ENCODE measurements at places on chromosomes 4 and X.

DNA sequence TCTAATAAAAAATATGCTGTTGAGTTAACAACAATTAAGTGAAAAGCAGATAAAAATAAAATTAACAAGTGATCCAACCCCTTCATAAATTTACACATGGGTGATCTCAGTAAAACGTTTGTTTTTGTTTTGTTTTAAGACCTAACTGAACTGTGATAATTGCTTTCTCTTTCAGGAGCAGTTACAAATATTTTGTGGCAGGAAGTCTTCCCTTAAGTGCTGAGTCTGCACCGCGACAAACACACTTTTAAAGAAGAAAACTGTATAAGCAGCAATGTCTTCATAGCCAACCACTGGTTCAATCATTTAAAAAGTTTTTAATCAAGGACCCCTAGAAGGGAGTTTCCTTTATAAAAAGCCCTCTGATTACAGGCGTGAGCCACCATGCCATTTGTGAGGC, 53.7 kb upstream of the NFKB1 start:
- DNase-seq: no peak

DNA sequence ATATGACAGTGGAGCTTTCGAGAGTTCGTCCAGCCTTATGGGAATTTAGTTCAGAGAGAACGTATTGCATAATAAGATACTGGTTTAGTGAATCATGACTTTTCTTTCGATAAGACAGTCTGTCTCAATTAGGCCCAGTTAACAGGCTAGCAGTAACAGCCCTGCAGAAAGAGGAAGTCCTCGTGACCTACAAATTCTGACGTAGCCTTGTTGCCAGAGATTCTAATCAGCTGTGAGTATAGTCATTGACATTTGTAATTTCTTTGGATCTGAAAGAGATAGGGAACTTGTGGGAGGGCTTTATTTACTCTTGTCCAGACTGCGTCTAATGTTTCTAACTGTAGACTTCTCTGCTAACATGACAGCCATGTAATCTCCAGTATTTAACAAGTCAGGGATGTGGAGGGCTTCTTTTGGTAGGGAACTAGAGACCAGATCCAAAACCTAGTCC, 15.8 kb downstream of the ART3 start:
- no peak for DNase-seq

DNA sequence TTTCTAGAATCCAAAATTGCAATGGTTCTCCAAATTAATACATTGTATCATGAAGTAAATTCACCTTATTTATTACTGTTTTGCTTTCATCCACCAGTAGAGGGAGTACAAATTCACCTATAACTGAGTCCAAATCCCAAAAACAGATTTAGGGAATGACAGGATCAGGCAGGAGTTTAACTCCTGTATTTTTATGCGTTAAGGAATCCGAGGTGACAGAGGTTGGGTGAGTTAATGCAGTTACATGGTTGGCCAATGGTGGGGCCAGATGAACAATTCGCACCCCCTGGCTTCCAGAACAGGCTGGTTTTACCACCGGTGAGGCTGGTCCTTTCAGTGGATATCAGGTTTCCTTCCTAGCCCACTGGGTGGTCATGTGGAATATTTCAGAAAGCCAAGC, 82.4 kb downstream of the MTNR1A start:
- no peak for DNase-seq

DNA sequence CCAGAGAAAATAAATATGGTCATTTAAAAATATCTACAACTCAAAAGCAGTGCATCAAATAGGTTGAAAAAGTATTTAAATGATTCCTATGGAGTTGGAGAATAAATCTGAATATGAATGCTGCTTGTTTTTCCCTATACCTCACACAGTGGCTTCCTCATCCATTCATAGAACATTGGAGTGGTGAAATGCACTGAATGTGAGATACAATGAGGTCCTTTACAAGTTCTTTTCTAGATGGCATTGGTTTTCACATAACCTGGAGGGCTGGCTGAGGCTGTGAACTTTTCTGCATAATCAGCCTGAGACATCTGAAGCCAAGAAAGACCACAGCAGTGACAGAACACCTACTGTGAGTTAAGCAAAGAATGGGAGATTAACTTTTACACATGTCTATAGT, 279.1 kb upstream of the NRK start:
- DNase-seq: no peak

- no peak for DNase-seq
Measured at GRCh38 chrX:7146020-7146702, 1.4 kb upstream of the STS start.

GRCh38 chr4:59540311-59540710, 1659.8 kb upstream of the ADGRL3 start:
- DNase-seq: no peak

- DNase-seq: no peak
Measured at GRCh38 chr4:86398187-86398586, 38.3 kb upstream of the MAPK10 start.

DNA sequence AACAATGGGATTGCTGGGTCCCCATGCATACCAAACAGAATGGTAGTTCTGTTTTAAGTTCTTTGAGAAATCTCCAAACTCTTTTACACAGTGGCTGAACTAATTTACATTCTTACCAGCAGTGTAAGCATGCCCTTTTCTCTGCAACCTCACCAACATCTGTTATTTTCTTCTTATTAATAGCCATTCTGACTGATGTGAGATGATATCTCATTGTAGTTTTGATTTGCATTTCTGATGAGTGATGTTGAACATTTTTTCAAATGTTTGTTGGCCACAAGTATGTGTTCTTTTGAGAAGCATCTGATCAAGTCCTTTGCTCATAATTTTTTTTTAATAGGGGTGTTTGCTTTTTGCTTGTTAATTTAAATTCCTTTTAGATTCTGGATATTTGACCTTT, 41.2 kb upstream of the ZMAT1 start:
- DNase-seq: no peak

- no peak for DNase-seq
Measured at GRCh38 chr4:177923888-177924287, 481.7 kb upstream of the AGA start.

GRCh38 chrX:108071578-108071977, 19.8 kb downstream of the PSMD10 start:
- DNase-seq: no peak

GRCh38 chrX:72492499-72492898, 80.1 kb downstream of the HDAC8 start:
- no peak for DNase-seq

DNA sequence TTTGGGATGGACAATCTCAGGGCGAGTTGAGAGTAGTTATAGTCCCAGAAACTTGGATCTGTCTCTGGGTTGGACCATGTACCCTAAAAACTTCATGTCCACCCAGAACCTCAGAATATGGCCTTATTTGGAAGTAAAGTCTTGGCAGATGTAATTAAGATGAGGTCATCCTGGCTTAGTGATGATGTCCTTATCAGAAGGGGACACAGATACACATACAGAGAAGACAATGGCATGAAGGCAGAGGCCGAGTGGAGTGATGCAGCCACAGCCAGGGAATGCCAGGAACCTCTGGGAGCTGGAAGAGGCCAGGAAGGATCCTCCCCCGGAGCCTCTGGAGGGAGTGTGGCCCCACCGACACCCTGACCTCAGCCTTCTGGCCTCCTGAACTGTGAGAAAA, 61.2 kb upstream of the STX18 start:
- DNase-seq: no peak

DNA sequence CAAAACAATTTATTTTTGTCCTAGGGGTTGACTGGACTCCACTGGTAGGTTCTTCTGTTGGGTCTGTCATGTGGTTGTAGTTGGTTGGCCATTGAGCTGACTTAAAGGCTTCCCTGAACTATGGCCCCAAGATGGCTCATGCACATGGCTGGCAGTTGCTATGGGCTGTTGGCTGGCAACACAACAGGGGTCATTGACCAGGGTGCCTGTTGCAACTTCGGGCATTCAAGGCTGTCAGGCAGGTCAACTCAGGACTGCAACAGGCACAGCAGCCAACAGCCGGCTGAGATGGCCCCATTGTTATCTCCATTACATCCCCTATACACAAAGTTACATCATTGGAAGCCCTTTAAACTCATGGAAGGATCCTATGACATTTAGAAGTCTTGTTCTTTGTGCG, 109.7 kb upstream of the CPEB2 start:
- no peak for DNase-seq

DNA sequence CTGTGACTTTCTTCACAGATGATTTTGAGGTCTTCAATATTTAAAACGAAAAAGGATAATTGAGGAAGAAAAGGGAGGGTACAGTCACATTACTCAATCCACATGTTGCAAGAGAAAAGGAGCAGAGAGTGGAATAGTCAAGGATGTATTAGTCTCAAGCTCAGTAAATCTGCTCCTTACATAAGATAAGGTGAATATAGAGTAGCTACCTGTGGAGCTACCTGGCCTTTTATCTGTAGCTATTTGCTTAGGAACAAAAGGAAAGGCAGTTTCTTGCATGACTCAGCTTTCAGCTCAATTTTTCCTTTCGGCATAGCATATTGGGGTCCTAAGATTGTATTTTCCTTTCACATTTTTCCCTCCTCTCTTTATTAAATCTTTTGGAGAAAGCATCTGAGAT, 26.3 kb upstream of the ACTRT1 start:
- no peak for DNase-seq

DNA sequence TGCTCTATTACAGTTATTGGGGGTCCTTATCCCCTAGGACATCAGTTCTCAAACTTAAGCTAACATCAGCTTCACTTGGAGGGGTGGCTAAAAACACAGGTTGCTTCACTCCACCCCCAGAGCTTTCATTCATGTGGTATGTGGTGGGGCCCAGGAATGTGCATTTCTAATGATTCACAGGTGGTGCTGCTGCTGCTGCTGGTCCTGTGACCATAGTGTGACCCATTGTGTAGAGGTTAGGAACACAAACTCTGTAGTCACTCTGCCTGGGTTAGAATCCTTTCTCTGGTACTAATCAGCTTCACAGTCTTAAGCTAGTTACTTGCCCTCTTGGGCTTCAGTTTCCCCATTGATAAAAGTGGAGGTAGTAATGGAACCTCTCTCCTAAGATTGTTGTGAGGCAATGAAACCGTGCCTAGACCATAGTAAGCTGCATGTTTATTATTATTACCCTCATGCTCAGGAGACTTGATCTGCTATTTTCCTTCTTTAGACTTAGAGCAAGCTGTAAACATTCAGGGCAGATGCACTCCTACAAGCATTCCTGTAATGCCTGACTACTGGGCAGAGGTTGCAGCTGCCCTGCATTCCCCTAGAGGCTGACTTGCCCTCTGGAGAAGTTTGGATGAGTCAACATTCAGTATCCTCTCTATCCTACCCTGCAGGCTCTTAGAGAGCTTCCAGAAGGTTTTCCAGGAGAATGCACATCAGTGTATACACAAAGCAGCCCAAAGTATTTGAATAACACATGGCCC, 94.1 kb upstream of the ACSL4 start:
- DNase-seq: no peak

DNA sequence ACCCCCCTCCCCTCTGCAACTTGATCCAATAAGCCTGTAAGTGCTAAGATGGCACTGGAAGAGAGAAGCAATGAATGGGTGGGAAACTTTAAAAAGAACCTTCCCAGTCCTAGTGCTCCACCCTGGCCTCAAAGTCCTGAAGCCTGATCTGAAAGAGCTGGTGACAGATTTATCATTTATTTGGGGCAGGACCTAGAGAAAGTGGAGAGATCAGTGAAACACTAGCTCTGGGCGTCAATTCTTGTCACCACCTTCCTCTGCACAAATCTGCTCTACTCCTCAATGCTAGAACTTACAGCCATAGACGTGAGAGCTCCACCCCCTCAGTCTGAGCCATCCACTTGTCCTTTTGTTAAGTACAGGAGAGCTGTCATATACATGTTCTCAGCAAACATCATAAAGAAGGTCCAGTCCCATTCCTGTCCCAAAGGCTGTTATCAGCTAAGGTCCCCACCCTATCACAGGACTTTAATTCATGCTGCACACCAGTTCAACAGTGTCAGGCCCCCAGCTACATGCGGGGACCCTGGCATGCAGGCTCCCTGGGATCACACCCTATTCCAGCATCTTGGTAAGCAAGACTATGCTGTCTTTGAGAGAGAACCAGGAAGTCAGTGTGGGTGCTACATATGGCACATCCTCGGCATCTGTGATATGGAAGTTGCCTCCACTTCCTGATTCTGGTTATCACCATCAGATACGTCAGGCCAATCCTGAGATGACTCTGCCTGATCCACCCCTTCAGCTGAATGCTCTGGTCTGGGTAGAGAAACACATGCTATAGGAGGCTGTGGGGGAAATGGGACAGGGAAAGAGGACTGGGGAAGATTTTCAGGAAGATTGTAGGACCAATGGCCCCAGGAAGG, 2.3 kb downstream of the P2RY4 start:
- no peak for DNase-seq

DNA sequence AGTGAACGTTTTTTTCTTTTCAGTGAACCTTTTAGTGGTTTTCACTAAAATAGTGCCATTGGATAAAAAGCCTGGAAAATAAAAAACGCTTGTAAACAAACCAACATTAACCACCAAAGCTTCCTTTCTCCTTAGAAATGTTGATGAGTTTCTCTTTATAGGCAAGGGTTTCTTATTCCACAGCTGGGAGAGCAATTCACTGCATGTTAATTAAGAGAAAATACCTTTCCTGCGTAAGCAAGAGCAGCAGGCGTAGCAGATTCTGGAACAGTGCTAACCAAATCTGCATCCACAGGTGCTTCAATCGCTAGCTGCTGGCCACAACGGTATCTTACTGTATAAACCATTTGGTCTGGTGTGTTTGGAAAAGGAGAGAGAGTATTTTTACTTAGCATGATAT, 13.3 kb upstream of the AASDH start:
- DNase-seq: no peak

- DNase-seq: no peak
Measured at GRCh38 chr4:6333301-6334202, 63.9 kb downstream of the WFS1 start.

GRCh38 chr4:125573368-125573767, 258.6 kb downstream of the FAT4 start:
- DNase-seq: no peak
